Hair follicle dermal papilla cell (primary cell): ENCODE measurements at places on chromosomes 5 and 9. TPM values are rescaled to one million over a fixed set of nuclear protein-coding genes. Genes with fewer than 3 reads are reported as not detected.

CYSRT1 gene
- 0.32 and 0.73 TPM in 2 replicates for total RNA-seq

ISL1 gene
- not detected in 2 replicates for total RNA-seq

LECT2 gene
- not detected in 2 replicates for total RNA-seq

CCNO gene
- 0.16 TPM in 1 of 2 replicates, not detected in the other for total RNA-seq

DIRAS2 gene
- 0.12 and 0.16 TPM in 2 replicates for total RNA-seq
